AG09319 (cell line): ENCODE measurements at places on chromosomes 5 and 9.
A peak's percentile ranks its signal among the peaks of the same experiment; 100 is the strongest.

DNA sequence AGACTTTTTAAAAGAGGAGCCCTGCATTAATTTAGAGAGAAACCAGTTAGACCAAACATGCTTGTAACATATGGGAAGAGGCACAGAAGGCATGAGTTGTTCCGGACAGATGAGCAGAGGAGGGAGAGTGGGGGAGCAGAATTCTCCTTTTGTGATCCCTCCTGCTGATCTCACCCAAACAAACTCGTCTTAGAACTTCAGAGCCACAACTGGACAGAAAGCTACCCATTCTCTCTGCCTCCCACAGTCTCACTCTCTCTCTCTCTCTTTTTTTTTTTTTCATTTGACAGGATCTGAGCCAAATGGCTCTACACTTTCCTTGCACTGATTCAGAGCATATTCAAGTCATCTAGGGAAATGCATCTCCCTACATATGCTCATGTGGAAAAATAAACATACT, 196.0 kb upstream of the PAPPA start:
- no peak for DNase-seq

DNA sequence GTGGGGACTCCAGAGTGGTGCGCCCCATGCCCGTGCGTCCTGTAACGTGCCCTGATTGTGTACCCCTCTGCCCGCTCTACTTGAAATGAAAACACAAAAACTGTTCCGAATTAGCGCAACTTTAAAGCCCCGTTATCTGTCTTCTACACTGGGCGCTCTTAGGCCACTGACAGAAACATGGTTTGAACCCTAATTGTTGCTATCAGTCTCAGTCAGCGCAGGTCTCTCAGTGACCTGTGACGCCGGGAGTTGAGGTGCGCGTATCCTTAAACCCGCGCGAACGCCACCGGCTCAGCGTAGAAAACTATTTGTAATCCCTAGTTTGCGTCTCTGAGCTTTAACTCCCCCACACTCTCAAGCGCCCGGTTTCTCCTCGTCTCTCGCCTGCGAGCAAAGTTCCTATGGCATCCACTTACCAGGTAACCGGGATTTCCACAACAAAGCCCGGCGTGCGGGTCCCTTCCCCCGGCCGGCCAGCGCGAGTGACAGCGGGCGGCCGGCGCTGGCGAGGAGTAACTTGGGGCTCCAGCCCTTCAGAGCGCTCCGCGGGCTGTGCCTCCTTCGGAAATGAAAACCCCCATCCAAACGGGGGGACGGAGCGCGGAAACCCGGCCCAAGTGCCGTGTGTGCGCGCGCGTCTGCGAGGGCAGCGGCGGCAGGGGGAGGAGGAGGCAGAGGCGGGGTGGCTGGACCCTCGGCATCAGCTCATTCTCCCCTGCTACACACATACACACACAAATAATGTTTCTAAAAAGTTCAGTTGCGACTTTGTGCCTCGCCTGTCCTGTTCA, 668 bp downstream of the GLIS3 start:
- DNase-seq, result no peak

DNA sequence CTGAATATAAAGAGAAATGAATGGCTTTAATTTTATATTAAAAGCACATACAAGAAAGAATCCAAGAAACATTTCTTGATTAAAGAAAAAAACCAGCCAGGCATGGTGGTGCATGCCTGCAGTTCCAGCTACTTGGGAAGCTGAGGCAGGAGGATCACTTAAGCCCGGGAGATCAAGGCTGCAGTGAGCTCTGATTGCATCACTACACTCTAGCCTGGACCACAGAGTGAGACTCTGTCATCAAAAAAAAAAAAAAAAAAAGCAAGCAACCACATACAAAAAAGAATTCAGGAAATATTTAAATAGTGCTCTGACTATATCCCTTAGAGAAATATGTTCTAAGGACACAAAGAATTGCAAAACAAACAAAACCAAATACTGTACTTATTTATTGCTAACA, 2.5 kb upstream of the PLAC8L1 start:
- no peak for DNase-seq

- DNase-seq, result no peak
These were observed 51.1 kb downstream of the STARD4 start for GRCh38 chr5:111461255-111461671.

DNA sequence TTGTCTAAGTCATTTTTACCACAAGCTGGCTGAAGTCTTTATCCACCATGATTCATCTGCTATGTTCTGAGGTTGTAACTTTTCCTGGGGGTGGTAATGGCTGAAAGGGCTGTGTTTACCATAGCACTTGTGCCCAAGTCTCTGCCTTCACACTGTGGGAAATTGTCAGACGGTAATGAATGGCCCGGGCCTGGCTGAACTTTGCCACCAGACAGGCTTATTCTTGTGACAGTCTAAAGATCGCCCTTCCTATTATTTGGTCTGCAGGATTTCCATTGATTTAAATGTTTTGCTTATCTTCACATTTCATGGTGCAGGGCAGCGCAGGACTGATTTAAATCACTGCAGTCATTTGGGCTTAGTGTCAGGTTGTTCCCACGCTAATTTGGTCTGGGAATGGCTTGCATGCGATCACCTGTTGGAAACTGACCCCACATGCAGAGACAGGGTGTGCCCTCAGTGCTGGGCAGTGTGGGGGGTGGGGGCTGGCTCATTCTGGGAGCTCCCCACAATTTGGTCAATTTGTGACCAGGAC, 109.3 kb upstream of the ICE1 start:
- DNase-seq, result no peak

GRCh38 chr5:137921931-137922330, 32.7 kb downstream of the PKD2L2 start:
- no peak for DNase-seq

DNA sequence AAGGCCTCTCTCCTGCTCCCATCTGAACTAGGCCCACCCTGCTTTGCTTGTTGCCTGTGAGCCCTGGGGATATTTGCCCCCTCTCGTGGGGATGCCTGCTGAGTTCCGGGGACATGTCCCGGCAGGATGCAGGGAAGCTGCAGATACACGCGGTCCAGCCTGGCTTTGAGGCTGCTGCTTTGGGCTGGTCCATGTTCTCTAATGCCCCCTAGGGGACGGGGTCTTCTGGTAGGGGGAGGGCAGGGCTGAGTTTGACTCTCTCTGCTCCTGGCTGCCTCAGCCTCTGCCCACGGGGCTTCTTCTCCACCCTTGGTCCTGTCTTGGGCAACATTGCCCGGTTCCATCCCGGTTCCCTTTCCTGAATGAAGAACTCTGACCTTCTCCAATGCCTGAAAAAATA, 84.9 kb upstream of the ASS1 start:
- DNase-seq, result no peak

DNA sequence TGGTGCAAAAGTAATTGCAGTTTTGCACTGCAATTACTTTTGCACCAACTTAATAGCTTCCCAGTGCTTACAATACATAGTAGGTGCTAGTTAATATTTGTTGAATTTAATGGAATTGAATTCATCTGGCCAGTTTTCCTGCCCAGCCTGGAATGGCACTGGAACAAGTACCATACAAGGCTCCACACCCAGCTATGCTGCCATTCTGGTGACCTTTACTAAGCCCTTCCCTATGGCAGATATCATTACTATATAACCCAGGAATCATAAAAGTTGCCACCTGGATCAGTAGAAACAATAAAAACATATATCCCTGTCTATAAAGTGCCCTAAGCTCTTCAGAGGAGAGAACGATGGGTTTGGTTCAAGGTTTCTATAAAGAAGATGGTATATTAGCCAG, 22.4 kb upstream of the TRIM36 start:
- DNase-seq, result no peak

GRCh38 chr5:130386155-130386554, 481.9 kb downstream of the CHSY3 start:
- no peak for DNase-seq

DNA sequence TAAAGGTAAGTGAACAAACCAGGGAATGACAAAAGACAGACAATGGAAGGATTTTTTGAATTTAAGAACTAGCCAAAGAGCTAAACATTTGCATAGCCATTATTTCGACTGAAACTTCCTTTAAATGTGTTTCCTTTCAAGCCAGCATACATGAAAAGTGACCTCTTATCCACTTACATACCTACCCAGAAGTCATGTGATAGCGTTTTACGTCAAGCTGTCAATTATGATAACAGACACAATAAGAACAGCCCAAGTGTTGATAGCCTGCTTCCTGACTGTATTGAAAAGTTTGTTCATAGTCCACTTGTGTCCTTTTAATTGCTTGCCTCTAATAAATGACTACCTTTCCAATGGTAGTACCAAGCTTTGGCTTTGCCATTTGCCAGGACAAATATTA, 206.0 kb downstream of the NFIB start:
- no peak for DNase-seq

GRCh38 chr5:126101901-126102300, 321.3 kb upstream of the GRAMD2B start:
- DNase-seq, result no peak

- no peak for DNase-seq
These were observed 36.2 kb upstream of the ADAM19 start for GRCh38 chr5:157611571-157612476.

GRCh38 chr5:149939546-149939945, 5.0 kb downstream of the PDE6A start:
- DNase-seq, result no peak

DNA sequence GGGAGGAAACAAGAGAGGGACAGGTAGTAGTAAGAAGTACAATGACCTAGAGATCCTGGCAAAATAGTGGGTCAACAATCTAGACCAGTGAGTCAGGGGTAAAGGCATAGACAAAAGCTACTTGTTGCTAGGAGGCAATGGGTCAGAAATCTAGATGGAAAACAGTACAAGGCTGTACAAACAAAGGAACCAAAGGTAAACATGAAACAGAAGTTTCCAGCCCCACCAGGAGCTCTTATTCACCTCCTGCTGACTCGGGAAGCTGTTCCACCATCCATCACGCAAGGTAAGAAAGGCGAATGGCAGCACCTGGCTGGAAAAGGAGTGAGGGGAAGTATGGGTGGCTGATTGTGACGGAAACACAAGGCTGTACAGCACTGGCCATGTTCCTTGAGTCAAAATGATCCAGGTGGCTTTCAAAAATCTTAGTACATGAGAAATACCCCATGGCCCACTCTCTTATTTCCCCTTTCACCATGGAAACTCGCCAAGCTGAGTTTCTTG, 70.5 kb upstream of the RAI14 start:
- no peak for DNase-seq

DNA sequence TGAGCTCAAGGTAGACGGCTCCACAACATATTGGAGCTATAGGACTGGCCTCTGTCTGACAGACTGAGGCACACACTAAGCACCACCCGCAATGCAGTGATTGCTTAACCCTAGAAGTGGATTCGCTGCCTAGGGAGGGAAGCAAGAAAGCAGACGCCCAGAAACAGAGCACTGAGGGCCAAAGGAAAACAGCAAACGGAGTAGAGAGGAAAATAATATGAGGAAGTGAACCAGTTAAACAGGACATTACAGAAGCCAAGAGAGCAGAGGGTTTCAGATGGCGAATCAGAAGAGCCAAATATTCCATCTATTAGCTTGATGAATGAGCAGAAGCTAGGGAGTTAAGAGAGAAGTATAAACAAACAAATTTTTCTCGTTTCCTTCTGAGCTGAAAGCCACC, 139.2 kb upstream of the LHFPL2 start:
- no peak for DNase-seq

GRCh38 chr5:157328277-157328912, 62.5 kb downstream of the CYFIP2 start:
- peak; percentile 55 for DNase-seq

- no peak for DNase-seq
These were observed 585.3 kb upstream of the CCNG1 start for GRCh38 chr5:162852134-162852533.

- no peak for DNase-seq
These were observed 42.1 kb downstream of the CACNA1B start for GRCh38 chr9:137919649-137920141.

- peak; percentile 23 for DNase-seq
These were observed 227.8 kb upstream of the TRPM3 start for GRCh38 chr9:71349218-71349617.
